ENCODE measurements at places on chromosomes 3 and 15.

DNA sequence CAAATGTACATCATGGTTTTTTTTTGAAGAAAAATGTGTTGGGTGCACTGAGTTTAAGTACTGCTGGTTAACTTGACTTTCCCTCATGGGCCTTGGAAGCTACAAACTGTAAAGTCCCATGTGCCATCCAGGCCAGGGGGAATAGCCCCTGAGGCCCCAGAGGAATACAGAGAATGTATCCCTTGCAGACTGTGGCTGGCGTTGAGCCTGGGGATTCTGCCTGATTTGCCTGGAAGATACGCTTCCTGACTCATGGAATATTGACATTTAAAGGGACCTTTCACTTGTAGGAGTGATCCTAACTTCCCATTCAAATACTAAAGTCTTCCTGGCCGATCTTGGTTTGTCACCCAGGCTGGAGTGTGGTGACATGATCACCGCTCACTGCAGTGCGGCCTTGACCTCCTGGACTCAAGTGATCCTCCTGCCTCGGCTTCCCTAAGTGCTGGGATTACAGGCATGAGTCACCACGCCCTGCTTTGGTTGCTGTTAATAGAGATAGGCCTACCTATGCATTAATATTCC, 42.0 kb downstream of the ADAMTSL3 start:
- H3K36me3 ChIP-seq: no peaks in the 10 kb centered on the region
- H3K4me1 ChIP-seq: peaks cover 15% of the 10 kb centered on the region
- no peaks in the 10 kb centered on the region for H3K27me3 ChIP-seq
- no peak overlapping the region for H3K4me3 ChIP-seq
- peak overlapping the region; percentile 78 for H3K27ac ChIP-seq

DNA sequence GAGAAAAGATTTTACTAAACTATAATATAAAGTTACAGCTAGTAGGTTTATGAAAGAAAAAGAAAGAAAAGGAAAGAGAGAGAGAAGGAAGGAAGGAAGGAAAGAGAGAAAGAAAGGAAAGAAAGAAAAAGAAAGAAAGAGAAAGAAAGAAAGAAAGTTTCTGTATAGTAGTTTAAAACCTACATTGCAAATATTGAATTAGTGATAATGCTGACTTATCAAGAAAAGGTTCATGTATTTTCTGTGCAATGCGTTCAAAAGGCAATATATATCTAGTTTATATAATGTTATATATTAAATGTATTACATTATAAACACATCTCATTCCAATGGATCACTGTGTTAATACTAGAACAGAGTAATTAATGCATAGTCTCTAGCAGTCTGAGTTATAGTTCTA, 648.4 kb downstream of the ZBBX start:
- no peak for DNase-seq
- no peaks in the 10 kb centered on the region for H3K36me3 ChIP-seq
- no peaks in the 10 kb centered on the region for H3K27me3 ChIP-seq

DNA sequence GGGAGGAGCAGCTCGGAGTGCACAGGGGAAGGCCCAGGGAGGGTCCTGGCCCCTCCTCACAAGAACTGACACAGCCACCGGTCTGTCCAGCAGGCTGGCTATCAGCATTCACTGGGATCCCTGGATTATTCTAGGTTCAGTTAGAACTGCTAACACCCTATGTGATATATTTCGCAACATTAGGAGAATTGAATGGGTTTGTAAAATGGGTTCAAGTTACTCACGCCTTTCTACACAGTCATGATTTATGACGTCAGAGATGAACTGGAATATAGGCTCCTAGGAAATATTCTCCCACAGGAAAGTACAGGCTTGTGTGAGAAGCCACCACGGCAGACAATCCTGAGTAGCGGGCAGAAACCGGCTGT, 969 bp upstream of the BSN start:
- peaks cover 19% of the 10 kb centered on the region for H3K4me1 ChIP-seq
- H3K27me3 ChIP-seq: peaks cover 6% of the 10 kb centered on the region
- peak overlapping the region; percentile 83 for H3K4me3 ChIP-seq
- DNase-seq: no peak
- H3K36me3 ChIP-seq: no peaks in the 10 kb centered on the region
- no peak overlapping the region for H3K27ac ChIP-seq

DNA sequence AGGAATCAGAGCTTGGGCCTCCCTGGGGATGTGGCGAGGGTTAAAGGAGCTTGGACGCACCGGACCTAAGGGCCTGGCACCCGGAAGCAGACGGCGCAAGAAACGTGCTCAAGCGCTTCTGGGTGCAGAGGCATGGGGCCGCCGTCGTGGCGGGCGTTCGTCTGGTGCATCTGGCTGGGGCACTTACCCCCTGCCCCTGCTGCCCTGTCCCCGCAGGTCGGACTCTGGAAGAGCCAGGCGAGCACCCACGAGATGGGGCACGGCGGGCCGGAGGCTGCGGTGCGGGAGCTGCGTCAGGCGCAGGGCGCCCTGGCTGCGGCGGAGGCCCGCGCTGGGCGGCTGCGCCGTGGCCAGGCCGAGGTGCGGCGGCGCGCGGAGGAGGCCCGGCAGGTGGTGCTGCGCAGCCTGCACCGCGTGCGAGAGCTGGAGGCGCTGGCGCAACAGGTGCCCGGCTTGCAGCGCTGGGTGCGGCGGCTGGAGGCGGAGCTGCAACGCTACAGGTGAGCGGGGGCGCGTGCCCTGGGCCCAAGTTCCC, 2.5 kb downstream of the EFCC1 start:
- no peaks in the 10 kb centered on the region for H3K36me3 ChIP-seq
- H3K27ac ChIP-seq: no peak overlapping the region
- no peak for DNase-seq
- peaks cover 29% of the 10 kb centered on the region for H3K4me1 ChIP-seq
- peak overlapping the region; percentile 20 for H3K4me3 ChIP-seq
